ENCODE measurements at places on chromosomes 3 and 15.

- DNase-seq: no peak
These were observed 39.4 kb downstream of the LEO1 start for GRCh38 chr15:51932161-51932560.

DNA sequence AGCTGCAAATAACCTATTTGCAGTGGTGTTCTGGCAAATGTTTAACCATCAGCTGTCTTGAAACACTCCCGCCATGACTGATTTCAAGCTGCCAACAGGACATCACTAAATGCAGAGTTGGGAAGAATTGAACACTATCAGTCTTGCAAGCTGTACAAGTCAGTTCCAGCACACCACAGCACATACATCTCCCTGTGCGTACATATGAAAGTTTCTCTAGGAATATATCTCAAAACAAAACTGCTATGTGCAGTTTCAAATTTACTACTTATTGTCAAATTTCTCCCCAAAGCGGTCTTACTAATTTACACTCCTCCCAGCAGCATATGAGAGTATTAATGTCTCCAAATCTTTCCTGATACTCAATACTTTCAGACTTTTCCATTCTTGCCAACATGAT lies 30.4 kb upstream of the CORO2B start:
- no peak for DNase-seq

- no peak for DNase-seq
These were observed 1.2 kb upstream of the CSPG5 start for GRCh38 chr3:47579875-47580274.

DNA sequence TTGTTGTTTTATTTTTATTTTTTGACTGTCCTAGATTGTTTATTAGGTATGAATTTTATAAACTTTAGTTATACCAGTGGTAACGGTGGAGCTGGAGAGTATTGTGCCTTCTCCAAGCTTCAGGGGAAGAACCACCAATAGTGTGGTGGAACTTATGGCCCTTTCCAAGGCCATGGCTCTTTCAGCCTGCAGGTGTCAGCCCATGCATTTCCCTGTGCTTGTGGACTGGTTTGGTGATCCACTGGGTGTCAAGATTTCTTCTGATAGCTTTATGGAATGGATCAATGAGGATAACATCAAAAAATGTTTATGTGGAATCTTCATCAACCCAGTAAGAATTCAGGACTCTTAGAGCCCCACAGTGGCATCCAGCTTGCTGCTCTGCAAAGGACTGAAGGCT lies 19.2 kb upstream of the SCAMP5 start:
- DNase-seq: no peak

GRCh38 chr3:120369037-120369467 lies 19.9 kb upstream of the LRRC58 start:
- no peak for DNase-seq

DNA sequence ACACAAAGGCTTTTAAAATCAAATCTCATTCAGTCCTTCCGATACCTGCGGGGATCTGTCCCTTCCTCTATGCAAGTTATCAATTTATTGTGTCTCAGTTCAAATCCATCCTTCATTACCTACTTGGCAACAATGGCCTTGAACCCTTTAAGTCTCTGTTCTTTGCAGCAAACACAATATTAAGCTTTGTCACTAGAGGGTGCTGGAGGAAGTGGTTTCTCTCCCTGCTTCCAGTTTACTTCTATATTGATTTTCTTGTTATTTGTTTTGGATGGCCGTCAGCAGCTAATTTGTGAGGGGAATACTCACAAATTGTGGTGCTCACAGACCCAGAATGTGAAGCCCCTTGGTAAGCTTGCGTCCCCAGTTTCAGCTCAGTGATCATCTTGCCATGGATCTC lies 278.3 kb downstream of the FGF12 start:
- DNase-seq: no peak

- no peak for DNase-seq
These were observed 67.4 kb downstream of the NUP210 start for GRCh38 chr3:13352621-13353131.

DNA sequence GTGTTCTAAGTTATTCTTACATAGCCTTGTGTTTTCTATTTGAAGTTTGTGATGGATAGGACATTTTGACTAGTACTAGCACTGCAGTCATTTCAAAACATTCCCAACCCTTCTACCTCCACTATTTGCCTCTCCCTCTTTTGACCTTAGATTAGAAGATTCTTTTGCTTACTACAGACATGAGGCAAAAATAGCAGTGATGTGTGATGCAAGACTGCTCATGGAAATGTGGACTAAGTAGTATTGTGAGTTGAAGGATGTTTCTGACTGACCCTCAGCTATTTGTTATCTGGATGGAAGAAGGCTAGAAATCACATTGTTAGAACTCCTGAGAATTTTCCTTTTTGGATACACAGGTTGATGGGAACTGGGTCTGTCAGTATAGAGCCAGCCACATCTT lies 45.9 kb downstream of the ATP2C1 start:
- DNase-seq: no peak

GRCh38 chr3:172076212-172076611 lies 36.8 kb downstream of the FNDC3B start:
- DNase-seq: peak; percentile 36

DNA sequence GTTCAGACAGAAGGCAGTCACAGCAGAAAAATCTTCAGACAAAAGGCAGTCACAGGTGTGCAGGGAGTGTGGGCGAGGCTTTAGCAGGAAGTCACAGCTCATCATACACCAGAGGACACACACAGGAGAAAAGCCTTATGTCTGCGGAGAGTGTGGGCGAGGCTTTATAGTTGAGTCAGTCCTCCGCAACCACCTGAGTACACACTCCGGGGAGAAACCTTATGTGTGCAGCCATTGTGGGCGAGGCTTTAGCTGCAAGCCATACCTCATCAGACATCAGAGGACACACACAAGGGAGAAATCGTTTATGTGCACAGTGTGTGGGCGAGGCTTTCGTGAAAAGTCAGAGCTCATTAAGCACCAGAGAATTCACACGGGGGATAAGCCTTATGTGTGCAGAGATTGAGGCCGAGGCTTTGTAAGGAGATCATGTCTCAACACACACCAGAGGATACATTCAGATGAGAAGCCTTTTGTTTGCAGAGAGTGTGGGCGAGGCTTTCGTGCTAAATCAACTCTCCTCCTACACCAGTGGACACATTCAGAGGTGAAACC lies 27.6 kb downstream of the ZNF589 start:
- peak; percentile 7 for DNase-seq

DNA sequence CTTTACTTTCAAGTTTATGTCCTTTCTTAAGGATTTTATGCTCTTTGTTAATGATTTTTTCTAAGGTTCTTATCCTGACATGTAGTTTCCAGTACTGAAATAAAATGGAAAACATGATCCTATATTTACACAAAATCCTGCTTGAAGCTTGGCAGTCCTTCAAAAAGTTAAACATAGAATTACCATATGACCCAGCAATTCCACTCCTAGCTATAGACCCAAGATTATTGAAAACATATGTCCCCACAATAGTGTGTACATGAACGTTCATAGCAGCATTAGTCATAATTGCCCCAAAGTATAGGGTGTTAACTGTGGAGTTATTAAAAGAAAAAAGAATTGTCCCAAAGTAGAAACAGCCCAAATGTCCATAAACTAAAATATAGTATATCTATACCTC lies 33.2 kb downstream of the ITGB5 start:
- DNase-seq: no peak

DNA sequence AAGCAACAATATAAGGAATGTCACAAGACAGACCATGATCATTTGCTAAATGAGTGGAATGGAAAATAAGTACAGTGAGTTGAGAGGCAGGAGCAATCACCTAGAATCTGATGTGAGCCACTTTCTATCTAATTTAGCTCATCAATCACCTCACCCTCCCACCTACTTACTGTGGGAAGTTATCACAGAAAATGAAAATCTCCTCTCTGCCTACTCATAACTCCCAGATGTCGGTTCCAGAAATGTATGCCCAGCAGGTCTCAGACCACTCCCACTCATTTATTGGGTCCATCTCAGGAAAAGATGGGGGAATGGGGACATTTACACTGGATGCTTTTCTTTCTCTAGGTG lies 270.9 kb downstream of the FHIT start:
- DNase-seq: no peak

DNA sequence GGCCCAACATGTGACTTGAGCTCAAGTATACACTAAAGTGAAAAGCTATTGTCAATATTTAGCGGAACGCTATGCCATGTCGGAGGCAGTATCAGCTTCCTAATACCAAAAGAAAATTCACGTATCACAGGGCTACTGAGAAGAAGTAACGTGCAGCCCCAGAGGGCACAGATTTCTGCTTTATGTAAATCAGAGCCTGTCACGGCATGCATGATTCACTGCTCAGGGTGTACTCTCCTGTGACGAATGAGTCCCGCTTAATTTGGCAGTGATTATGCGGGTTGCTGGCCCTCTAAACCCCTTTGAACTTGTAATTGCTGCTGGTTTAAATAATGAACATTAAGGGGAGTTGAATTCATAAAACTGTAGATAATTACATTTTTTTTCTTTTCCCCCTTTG lies 85.3 kb downstream of the MEIS2 start:
- peak; percentile 61 for DNase-seq

DNA sequence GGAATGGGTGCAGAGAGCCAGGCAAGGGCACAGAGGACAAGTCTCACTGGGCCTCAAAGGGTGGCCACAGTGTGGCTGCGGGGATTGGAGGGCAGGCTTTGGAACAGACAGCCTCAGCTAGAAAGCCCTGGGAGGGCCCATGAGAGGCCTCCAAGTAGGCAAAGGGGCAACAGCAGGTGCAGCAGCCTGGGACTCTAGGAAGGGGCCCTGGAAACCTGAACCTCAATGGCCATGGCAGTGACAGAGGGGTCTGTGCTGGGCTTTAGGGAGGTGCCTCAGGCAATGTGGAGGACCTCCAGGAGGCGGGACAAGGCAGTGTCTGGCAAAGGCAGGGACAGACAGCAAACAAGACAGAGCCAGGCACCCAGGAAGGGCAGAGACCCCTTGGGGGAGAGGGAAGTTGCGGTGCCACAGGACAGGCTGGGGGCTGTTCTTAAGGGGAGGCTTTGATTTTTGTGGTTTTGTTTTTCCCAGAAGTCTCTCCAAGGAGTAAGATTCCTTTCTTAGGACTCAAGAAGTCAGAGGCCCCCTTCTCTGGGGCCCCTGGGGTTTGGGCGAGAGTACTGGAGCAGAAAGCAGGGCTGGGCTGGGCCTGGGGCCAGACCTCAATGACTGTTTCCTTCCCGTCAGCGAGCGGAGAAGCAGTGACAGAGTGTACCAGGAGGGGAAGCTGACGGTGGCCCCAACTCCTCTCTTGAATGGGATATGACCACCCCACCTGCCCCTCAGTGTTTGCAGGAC lies 9.7 kb downstream of the STOML1 start:
- DNase-seq: no peak

DNA sequence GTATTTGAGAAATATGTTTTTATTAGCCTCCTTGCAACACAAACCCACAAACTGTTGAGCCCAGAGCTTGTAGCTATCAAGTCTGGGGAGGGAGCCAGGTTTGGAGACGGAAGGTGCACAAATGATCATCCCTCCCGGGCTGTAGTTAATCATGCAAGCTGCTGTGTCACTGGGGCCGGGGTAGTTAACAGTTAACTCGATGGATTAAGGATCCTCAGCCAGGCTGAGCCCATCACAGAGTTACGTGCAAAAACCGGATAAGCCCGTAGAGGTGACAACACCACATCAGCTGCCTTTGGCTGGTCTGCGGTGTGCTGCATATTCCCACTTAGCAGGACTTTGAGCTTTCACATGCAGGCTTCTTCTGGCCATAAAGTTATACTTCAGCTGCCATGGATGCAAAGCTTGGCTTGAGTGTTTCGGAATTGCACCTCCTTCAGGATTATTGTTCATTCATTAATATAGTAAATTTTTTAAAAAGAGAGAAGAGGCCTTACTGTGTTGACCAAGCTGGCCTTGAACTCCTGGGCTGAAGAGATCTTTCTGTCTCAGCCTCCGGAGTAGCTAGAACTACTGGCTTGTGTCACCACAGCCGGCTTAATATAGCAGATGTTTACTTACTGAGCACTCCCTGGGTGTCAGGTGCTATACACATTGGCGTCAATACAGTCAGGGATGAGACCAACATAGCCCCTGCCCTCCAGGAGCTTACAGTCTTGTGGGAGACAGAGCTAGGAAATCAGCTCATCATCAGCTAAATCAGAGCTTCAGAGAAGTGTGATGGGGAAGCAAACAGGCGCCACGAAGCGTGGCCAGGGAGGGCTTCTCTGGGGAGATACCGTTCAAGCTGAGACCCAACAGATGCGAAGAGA lies 226.8 kb upstream of the BHLHE40 start:
- DNase-seq: no peak

- DNase-seq: peak; percentile 16
These were observed 420.0 kb downstream of the LPP start for GRCh38 chr3:188573956-188574355.

DNA sequence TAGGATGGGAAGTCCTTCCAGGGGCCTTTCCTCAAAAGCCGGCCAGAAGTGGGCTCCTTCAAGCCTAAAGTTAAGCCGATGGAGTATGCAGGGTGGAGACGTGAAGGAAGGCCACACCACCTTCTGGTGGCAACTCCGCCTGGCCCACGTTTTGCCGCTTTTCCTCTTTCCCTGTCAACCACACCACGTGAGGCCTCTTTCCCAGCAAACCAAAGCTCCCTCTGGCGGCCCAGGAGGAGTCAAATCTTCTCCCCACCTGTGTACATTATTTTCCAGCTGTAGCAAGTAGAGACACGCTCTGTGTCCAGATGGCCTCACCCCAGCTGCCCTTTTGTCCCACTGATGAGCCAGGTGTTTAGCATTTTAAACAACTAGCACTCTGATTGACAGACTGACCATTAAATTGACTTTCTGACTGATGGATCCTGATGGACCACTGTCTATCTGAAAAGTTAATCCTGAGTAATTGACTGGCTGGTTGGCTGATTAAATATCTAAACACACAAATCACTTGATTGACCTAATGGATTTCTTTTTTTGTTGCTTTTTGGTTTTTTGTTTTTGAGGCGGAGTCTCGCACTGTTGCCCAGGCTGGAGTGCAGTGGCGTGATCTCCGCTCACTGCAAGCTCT lies 59.6 kb upstream of the ZBTB38 start:
- peak; percentile 56 for DNase-seq

GRCh38 chr15:77486542-77487468 lies 66.1 kb downstream of the HMG20A start:
- no peak for DNase-seq

GRCh38 chr3:123907720-123908119 lies 23.6 kb upstream of the MYLK start:
- no peak for DNase-seq

DNA sequence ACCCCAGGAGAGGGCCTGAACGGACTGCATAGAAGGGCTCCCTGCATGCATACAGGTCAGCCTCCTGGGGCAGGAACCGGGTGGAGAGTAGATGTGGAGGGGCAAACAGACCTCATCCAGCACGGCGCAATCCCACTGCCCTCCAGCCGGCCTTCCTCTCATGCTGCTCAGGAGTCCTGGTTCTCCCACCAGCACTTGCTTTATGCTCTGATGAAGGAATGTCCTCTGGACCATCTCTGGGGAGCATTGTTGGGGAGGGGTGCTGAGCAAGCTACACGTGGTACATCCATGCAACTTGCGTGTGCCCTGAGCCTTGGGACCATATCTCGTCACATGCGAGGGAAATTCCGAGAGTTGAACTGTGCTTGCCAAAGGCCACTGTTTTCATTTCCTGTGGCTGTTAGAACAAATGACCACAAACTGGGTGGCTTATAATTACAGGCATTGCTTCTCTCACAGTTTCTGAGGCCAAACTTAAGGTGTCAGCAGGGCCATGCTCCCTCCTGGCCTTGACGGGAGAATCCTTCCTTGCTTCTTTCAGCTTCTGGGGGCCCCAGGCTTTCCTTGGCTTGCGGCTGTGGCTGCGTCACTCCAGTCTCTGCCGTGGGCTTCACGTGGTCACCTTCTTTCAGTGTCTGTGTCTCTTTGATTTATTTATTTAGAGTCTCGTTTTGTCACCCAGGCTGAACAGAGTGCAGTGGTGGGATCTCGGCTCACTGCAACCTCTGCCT lies 12.2 kb downstream of the SELENOS start:
- DNase-seq: no peak
